Caki2 (cell line): ENCODE measurements at places on chromosomes 13 and 19. TPM values are rescaled to one million over a fixed set of nuclear protein-coding genes. Genes with fewer than 3 reads are reported as not detected.

DNA sequence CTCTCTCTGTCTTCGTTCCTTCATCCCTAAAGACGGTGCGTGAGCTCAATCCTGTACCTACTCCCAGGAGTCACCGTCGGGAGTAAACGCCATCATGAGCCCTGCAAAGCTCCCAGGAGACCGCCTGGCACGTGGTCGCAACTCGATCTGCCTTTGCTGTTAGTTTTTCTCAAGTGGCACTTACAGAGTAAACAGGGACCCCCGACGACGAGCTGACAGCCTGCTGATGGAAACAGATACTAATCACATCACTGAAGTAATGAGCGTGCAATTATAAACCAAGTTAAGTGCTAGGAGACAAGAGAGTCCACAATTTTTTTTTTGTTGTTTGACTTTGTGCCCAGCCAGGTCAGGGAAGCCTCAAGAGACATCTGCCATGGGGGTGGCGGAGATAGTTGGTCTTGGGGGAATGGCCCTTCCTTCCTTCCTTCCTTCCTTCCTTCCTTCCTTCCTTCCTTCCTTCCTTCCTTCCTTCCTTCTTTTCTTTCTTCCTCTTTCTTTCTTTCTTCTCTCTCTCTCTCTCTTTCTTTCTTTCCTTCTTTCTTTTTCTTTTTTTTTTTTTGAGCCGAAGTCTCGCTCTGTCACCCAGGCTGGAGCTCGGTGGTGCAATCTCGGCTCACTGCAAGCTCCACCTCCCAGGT, 23.6 kb downstream of the CACNG6 start:
- no peak for DNase-seq

- DNase-seq, result no peak
Observed at GRCh38 chr19:43778651-43779050, 2.1 kb downstream of the KCNN4 start.

DNA sequence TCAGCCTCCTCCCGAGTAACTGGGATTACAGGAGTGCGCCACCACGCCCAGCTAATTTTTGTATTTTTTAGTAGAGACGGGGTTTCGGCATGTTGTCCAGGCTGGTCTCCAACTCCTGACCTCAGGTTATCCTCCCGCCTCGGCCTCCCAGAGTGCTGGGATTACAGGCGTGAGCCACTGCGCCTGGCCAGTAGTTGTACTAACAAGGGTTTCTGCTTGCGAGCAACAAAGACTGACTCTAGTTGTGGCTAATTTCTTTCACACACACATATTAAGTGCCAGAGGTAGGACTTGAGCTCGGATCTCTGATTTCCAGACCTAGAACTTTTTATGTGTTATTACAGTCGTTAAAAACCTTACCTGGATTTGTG, 635 bp upstream of the PCCA start:
- no peak for DNase-seq

GRCh38 chr19:7400815-7401214, 52.1 kb downstream of the ARHGEF18 start:
- no peak for DNase-seq

DNA sequence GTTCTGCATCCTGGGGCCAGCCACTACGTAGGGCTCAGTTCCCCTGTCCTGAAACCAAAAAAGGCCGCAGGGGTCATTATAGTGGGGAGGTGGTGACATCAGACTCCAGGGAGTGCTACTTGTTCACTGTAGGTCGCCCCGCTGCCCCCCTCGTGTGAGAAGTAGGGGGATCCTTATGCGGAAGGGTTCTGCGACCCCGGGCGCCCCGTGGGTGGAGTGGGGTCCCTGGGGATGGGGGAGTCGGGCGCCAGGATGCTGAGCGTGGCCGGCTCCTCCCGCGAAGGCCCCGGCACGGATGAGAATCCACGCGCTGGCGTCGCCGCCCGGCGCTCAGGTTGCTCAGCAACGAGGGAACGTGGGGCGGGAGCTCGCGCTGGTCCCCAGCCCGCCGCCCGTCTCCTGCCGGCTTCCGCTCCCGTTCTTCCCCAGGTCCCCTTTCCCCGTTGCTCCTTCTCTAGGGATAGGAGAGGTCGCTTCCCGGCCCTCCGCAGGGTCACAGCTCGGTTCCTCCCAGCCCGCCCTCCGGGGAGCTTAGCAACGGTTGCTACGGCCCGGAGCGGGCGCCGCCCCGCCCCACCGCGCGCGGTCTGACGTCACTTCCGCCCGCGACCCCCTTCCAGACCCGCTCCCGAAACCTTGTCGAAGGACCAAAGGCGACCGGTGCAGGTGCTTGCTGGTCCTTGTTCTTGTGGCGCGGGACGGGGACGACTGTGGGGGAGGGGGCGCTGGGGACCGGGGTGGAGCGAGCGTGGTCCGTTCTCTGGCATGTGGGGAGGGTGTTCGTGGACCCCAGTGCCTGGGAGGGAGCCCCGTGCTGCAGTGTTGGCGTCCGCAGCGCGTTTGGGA, at the start of gene NAT14:
TSS of gene NAT14 (plus strand) at position 596 of the 846 bp plus-strand sequence. CDS start 521 bp downstream, outside the sequence.
- peak; percentile 74 for DNase-seq

- no peak for DNase-seq
Observed at GRCh38 chr13:27321468-27322431, 51.1 kb downstream of the RASL11A start.

DNA sequence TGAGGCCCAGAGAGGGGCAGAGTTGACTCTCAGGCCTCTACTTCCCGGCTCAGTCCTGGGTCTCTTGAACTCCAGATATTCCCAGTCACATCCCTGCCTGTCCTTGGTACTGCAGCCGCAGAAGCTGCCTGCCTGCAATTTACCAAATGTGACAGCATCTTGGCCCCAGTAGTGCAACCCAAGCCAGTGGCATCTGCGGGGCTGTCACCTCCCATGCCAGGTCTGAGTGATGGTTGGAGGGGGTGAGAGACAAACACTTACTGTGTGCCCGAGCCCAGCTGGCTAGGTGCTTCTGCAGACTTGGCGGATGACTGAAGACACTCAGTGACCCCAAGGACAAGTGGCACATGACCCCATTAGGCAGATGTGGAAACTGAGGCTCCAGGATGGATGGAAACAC, 18.4 kb downstream of the ZNRF4 start:
- no peak for DNase-seq

The OR10H1 gene
- total RNA-seq, result not detected in 2 replicates

The ZNF433 gene
- total RNA-seq, result 0.20 TPM in 1 of 2 replicates, not detected in the other

The RAB3A gene
- 0.84 TPM in 1 of 2 replicates, not detected in the other for total RNA-seq

The SHISA7 gene
- not detected in 2 replicates for total RNA-seq

The TEX29 gene
- total RNA-seq, result not detected in 2 replicates

The FUT1 gene
- 2.9 and 3.1 TPM in 2 replicates for total RNA-seq
